Stimulated activated CD8-positive, alpha-beta memory T cell treated with anti-CD3 and anti-CD28 coated beads, Interleukin-7, amount 100 ng/mL, for 1 hour (primary cell): ENCODE measurements at places on chromosomes 12 and 14.

- DNase-seq: no peak
Measured at GRCh38 chr12:52235822-52236361, 2.8 kb downstream of the KRT7 start.

DNA sequence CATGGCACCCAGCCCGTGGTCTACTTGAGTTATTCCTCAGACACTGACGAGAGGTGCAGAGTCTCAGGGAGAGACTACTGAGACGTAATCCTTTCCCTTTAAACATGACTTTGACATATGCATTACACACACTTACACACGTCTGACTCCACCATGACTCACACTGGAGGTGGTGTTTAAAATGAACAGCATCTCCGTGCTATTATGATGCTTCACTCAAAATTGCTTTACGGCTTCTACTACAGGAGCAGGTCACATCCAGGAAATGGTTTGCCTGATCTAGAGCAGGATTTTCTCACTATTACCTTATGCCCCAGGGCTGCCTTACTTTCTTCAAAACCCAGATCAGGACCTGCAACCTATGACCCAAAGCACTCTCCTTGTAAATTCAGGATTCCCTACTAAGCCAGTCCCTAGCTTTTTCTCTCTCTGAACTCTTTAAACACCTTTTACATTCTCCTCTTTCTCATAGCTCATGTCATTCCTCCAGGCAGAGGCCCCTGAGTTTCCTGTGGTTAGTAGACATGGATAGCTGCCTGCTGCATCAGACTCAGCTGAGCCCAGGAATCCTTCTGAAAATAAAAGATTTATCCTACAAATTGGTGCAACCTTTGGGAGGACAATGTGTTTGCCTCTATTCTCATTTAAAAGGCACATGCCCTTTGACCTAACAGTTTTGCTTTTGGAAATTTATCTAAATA lies 31.2 kb downstream of the TMCC3 start:
- DNase-seq: no peak

GRCh38 chr14:32258336-32258993 lies 55.4 kb upstream of the RNU6-8 start:
- no peak for DNase-seq

DNA sequence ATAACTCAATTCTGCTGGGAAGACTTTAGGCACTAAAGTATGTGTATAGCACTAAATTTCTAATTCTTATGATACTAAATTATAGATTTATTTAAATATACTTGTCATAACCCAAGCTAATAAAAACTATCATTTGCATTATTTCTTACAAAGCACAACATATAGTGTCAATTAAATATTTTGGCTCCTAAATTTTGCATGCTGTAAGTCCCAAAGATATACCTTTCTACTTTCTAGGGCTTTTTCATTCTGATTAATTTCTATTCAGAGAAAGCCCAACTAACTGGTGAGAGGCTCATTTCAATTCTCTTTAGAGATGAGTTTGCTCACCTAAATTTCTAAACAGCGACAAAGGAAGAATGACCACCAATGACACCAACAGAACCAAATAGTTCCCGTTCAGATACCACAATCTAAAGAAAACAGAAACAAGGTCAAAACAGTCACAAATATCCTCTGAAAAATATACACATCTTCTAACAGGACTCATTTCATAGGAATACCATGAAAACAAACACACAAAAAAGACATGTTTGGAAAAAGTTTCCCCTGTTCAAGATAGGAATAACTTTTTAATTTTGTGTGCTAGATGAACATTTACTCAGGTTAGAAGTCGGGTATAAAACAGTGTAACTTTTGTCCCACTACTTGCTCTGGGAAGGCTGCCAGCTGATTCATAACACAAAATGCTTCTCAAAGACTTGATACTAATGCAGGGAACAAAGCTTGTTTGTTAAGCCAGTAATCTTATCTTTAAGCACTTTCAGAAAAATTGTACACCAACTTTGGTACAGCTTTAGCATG lies 7.6 kb downstream of the SLC38A2 start:
- DNase-seq: no peak

- no peak for DNase-seq
Measured at GRCh38 chr12:25187781-25188180, 7.2 kb downstream of the DNAI7 start.

GRCh38 chr14:50338587-50338986 lies 26.5 kb downstream of the DMAC2L start:
- no peak for DNase-seq

DNA sequence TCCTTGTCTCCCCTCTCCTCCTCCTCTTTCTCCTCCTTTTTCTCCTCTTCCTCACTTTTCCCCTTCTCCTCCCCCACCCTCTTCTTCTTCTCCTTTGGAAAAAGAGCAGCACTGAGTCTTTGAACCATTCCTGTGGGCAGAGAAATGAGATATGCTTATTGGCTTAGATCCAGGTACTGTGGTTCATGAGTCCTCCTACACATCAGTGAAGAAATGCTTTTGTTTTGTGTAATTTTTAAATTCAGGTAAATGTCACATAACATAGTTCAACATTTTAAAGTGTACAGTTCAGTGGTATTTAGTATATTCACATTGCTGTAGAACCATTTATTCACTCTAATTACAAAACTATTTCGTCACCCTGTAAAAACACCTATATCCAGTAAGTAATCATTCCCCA lies 402.1 kb downstream of the AACS start:
- DNase-seq: no peak

DNA sequence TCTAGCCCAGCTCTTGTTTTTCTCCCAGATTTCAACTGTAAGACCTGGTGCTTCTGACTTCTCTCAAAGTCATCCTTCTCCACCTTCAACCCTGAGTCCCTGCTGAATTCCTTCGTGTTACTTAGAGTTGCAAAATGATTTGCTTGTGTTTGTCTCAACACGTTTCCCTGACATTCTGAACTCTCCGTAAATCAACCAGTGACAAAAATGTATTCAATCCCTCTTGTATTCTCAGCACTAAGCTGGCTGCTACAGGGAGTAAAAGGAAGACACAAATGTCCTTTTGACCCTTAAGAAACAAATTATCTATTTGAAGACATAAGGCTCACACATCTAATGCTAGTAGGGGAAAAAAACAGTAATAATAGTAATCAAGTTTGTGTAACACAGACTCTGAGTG lies 514.0 kb upstream of the TMPO start:
- no peak for DNase-seq

- no peak for DNase-seq
Measured at GRCh38 chr12:100584256-100584655, 10.8 kb downstream of the GAS2L3 start.

DNA sequence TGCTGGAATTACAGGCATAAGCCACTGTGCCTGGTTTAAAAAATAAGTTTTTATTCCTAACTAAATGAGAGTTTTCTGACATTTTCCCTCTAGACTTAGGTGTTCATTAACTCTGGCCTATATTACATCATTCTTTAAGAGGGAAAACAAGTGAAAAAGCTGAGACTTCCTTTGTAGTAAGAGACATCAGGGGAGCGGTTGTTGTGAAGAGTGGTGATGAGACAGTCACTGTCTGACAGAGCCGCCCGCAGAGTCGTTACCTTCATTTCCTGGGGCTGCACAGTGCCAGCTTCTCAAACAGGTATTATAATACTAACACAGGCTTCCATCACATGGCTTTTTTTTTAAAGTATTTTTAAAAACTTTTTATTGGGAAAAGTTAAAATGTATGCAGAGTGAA lies 19.7 kb upstream of the TDRD9 start:
- DNase-seq: no peak

GRCh38 chr12:7555752-7556151 lies 52.2 kb upstream of the CD163 start:
- DNase-seq: no peak

GRCh38 chr14:90676356-90676755 lies 139.9 kb downstream of the TTC7B start:
- DNase-seq: no peak

GRCh38 chr12:6326316-6327228 lies 15.3 kb downstream of the TNFRSF1A start:
- no peak for DNase-seq

DNA sequence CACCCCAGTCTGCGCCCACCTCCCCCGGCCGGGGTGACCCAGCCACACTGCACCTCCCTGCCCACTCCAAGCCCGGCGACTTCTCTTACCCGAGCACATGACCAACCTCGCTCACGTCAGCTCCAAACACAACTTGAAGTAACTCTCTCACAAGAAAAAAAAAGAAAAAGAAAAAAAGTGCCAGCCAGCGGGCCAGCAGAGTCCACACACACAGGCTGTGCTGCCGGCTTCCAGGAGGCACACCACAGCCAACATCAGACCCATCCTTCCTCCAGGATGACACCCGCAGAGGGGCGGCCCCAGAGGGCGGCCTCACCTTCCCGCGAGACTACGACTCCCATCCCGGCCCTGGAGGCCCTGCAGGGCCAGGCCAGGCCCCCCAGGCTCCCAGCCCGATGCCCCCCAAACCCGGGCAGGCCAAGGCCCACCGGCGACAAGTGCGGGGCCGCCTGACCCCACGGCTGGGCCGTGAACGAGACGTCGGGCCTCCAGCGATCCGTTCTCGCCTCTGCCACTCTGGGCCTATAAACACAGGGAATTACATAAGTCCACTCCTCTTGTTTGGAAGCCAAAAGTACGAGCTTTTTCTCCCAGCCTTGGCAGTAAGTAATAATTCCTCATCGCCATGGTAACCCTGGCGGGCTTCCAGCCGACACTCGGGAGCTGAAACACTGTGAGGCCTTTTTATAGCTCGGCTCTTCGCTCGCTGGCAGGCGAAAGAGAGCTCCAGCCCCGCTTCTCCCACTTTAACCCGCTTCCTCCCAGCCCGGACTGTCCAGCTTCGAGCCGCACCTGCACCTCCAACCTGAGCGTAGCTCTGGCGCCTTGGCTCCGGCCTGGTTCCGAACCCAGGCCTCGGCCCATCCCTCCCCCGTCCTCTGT lies 49.1 kb downstream of the NCOR2 start:
- DNase-seq: no peak

- DNase-seq: no peak
Measured at GRCh38 chr12:105417732-105418131, 87.2 kb downstream of the C12orf75 start.

GRCh38 chr14:23132970-23133369 lies 13.9 kb upstream of the CEBPE start:
- DNase-seq: no peak

DNA sequence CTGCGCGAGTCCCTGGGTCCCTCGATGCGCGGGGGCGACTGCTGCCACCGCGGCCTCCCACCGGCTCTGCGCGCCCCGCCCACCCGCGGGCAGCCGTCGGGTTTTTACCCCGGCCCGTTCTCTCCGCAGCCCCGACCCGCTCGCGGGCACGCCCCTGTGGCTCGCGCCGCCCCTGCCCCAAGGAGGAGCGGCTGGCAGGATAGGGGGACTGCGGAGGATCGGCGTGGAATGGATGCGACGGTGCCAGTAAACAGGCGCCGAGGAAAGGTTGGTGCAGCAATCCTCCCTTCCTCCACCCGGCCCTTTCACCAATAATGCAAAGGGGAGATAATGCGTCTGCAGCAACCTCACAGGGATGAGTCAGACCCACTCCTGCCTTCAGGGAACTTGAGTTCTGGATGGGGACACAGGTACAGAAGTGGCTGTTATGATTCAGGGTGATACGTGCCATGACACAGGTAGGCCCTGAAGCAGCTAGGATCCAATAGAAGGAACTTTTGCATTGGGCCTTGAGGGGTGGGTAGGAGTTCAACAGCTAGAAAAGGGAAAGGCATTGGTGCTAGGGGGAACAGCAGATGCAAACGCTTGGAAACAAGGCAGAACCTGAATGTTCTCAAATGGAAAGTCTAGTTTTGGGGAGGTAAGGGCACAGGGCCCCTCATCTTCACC lies 554 bp upstream of the DEGS2 start:
- DNase-seq: no peak

- DNase-seq: no peak
Measured at GRCh38 chr12:78192979-78193378, 362.3 kb downstream of the NAV3 start.
